ENCODE measurements at places on chromosomes 13 and 19.

DNA sequence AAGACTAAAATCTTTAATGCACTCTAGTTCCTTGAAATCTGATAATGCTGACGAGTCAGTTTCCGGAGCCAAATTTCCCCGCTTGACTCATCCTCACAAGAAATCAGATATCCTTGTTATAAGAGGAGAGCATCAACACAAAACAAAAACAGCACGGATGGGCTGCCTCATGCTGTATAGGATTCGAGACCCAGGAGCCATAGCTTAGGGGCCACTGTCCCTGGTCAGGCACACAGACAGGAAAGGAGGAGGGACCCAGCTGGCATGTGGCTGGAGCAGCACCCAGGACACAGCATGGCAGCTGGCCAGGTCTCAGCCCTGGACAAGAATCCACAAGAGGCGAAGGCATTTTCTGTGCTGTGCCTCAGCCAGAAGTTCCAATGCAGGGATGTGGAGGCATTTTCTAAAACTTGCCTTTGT lies 110.2 kb upstream of the SPATA13 start:
- no peak for DNase-seq

DNA sequence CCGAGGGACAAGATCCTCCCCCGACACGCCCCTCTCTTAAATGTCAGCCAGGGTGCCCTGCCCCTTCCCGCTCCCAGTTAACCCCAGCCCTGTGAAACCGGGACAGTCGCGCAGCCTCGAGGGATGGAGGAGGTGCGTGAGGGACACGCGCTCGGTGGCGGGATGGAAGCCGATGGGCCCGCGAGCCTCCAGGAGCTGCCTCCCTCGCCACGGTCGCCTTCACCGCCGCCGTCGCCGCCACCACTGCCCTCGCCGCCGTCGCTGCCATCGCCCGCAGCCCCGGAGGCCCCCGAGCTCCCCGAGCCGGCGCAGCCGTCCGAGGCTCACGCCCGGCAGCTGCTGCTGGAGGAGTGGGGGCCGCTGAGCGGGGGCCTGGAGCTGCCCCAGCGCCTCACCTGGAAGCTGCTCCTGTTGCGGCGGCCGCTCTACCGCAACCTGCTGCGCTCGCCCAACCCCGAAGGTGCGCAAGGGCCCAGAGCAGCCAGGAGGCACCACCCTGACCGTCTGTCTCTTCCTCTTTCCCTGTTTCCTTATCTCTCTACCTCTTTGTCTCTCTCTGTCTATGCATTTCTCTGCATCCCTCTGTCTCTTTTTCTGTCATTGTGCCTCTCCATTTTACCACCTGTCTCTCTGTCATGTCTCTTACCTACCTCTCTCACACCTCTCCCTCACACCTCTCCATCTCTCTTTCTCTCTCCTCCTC lies at the start of gene NCCRP1:
TSS of gene NCCRP1 (plus strand) at position 105 of the 703 bp plus-strand sequence. CDS start at position 124, 19 bp downstream.
- DNase-seq = no peak

DNA sequence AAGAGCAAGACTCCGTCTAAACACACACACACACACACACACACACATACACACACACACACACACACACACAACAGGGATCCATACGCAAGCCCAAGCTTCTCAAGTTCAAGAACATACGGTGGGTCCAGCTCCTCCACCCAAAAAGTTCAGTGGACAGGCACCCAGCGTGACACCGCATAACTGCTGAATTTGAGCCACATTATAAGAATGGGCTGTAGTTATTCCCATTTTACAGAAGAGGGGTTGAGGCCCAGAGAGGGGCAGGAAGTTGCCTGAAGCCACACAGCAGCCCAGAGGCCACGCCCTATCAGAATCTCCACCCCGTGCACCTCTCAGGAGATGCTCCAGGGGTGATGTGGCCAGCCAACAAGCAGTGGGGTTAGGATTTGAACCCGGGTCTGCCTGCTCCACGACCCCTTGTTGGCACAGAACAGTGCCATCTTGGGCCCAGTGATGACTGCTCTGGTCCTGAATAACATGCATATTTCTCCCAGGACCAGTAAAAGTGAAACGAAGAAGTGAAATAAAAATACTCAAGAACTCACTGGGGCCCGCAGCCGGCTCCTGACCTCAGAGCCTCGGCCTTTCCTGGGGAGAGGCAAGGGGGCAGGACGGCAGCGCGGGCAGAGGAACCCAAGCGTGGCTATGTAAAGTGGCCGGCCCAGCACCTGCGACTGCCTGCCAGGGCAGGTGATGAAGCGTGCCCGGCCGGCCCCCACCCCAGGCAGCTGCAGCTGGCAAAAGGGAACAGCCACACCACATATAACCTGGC lies 61.9 kb downstream of the AP1M1 start:
- no peak for DNase-seq

- DNase-seq = no peak
Observed at GRCh38 chr19:1112268-1113029, 8.7 kb downstream of the GPX4 start.

Measured in hematopoietic multipotent progenitor cell treated with erythropoietin and hydrocortisone succinate and interleukin-3 and kit ligand, for 15 days (in vitro differentiated cells).